Stimulated activated effector memory CD8-positive, alpha-beta T cell treated with anti-CD3 and anti-CD28 coated beads, Interleukin-12 subunit alpha, Interleukin-12 subunit beta, amount 100 ng/mL, for 72 hours (primary cell): ENCODE measurements at places on chromosomes 7 and 10.

GRCh38 chr7:20193873-20194272 lies 23.3 kb downstream of the MACC1 start:
- no peak for DNase-seq

GRCh38 chr7:103071000-103071399 lies 3.6 kb downstream of the FBXL13 start:
- no peak for DNase-seq

DNA sequence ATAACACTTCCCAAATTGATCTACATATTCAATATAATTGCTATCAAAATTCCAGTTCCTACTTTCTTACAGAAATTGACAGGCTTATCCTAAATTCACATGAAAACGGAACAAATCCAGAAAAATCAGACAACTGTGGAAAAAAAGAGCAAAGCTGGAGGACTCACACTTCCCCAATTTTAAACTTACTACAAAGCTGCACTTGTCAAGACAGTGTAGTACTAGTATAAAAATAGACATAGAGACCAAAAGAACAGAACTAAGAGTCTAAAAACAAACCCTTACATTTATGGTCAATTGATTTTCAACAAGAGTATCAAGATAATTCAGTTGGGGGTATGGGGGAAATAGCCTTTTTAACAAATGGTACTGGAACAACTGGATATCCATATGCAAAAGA lies 27.5 kb downstream of the LMBR1 start:
- no peak for DNase-seq

- DNase-seq: no peak
Observed at GRCh38 chr7:19090526-19090925, 26.9 kb downstream of the TWIST1 start.

- DNase-seq: no peak
Observed at GRCh38 chr10:128530946-128531345, 404.7 kb upstream of the MKI67 start.

GRCh38 chr7:149723082-149723767 lies 50.2 kb downstream of the ZNF467 start:
- no peak for DNase-seq

- DNase-seq: no peak
Observed at GRCh38 chr10:3081383-3081981, 14.1 kb downstream of the PFKP start.

DNA sequence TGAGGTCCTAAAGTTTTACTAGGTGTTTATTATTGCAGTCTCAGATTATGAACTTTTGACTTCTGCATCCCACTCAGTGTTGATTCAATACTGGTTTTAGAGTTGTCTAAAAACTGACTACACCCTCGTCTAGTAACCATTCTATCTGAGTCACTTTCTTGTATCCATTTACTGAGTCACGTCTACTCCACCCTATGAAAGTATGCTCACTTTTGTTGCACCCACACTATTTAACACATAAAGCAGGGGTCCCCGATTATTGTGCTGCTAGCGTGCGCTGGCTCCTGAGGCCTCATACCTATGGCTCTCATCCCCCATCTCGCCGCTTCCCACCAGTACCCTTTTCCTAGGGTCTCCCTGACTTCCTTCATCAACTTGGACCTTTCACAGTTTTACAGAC lies 2.0 kb downstream of the SAMD9 start:
- DNase-seq: no peak

- DNase-seq: no peak
Observed at GRCh38 chr7:111183321-111183720, 92.4 kb downstream of the LRRN3 start.

DNA sequence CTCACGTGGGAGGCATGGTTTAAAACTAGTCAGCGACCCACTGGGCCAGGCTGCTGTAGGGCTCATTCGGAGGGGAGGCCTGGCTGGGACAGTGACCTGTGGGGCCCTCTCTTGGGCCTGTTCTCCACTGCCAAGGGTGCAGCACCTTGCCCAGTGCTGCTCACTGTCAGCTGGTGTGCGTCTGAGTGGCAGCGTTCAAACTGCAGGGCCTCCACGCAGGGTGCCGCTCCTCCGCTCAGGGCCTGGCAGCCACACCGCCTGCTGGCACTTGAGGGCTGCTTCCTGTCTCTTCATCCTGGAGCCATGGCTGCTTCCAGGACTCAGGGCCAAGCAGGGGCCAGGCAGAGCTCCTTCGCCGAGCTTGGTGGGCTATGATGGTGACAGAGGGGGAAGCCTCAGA lies 18.3 kb downstream of the ADAMTS14 start:
- DNase-seq: no peak
